ENCODE measurements at places on chromosomes 16 and 17.

DNA sequence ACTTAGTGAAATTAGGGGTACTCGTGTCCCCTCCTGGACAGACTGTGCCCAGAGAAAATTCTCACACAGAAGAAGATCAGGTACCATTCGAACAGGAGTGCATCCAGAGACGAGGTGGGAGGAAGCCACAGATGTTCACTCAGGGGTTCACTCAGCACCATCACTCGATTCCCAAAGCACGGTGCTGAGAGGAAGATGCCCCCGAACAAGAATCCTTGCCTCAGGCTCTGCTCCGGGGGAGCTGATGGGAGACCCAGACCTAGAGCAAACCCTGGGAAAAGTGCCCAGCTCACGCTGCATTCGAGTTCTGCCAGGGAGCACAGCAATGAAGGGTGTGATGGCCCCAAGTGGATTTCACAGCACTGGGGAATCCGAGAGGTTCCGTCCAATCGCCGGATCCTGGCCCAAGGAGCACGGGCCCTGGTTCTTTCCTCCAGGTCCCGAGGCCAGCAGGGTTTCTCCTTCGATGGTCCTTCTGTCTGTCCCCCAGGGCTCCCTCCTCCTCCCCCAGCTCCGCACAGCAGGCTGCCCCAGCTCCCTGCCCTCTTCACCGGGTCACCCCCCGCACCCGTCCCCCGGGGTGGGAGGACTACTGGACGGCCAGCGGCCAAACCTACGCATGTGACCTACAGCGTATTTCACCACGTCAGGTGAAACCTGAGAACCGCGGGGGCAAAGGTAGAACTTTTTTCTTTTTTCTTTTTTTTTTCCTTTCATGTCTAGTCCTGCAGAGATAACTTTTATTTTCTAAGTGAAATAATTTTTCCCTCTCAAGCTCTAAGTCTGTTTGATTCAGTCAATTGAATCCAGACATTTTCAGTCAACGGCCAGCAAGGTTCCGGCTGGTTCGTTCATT, 10.2 kb upstream of the UBE2I start:
- DNase-seq, result no peak

DNA sequence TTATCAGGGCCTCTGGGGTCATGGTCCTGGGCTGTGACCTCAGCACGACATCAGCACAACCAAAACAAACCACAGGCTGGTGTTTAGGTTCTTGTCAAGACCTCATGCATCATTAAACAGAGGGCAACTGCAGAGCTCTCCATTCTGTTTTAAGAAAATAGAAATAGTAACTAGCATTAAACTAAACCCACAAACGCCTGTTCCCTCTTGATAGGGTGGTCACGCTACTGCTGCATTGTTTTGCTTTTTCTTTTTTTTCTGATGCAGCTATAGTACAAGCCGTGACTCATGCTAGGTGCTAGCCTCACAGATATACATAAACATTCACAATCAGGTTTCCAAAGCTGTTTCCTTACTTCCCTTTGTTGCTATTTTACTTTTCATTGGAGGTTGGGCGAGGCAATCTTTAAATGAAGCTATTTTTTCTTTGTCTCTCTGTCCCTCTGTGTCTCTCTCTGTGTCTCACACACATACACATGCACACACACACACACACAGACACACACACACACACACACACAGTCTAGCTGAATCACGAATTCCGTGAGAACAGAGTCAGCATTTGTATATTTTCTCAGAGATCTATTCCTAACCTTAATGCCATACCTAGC, 310.3 kb downstream of the CDH13 start:
- DNase-seq, result no peak

DNA sequence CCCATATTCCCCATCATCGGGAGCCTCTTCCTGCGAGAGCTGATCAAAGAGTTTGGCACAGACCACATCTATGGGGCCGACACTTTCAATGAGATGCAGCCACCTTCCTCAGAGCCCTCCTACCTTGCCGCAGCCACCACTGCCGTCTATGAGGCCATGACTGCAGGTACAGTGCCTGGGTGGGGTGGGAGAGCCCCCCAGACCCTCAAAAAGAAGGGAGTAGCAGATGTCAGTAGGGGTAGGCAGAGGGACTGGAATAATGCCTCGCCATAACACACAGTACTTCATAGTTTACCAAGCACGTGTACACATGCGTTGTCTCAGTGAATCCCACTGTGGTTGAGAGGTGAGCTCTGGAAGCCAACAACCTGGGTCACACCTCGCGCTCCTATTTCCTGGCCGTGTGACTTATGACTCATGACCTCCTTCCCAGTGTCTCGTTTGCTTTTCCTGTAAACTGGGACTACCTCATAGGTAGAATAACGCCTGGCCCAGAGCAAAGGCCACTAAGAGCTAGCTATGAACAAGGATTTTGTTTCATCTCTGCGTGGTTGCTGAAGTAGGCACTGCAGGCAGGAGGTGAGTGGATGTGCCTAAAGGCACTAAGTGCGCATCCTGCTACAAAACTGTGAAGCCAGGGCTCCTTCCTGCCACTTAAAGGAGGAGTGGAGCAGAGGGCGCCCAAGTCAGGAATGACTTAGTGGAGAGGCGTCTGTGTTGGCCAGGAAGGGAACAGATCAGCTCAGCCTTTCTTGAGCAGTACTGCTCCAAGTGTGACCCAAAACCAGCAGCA, 5.2 kb downstream of the NAGLU start:
- DNase-seq, result no peak

DNA sequence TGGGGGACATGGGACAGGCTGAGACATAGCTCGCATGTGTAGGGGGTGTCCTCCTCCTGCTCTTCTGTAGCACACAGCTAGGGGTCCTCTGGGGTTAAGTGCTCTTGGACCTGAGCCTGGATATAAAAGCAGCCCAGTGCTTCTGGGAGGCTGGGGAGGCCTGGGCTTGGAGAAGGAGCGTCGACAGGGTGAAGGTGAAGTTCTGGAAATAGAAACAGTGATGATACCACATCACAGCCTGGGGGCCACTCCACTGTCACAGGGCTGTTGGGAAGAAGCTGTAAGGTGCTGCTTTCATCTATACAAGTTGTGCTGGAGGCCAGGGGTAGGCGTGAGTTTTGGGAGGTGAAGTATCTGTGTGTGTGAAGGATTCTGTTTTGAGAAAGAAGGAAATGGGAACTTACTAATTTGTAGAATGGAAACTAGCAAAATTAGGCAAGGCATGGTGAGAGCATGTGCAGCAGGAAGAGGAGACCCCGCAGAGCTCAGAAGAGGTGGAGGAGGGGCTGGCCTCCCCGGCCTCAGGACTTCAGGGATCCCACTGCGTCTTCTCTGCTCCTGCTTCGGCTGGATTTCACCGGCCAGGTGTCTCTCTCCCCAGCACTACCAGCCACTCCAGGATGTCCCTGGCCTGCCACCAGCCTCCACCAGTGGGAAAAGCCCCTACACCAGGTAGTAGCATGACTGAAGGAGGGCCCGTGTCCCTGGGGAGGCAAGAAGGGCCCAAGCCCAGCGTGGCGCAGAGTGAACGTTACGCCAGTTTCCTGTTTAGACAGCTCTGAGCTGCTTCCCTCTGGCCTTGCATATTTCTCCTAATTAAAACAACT, 19.4 kb downstream of the PLCG2 start:
- DNase-seq, result no peak

DNA sequence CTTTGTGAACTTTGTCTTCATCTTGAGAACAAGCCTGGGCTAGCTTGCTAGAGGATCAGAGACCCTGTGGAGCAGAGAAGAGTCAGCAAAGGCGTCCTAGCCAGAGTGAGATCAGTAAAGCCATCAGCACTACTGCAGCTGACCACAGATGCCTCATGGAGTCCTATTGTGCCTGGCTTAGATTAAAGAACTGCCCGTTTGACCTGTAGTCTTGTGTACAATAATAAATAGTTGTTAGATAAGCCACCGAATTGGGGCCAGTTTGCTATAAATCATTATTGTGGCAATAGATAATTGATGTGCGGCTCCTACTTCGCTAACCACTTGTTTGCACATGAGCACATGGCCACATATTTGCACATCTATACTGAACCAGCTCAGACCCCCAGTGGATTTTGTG, 103.0 kb downstream of the CYLD start:
- DNase-seq, result no peak

GRCh38 chr16:55572439-55572838, 6.0 kb downstream of the CAPNS2 start:
- no peak for DNase-seq

- no peak for DNase-seq
Measured at GRCh38 chr17:33955461-33955860, 299.6 kb upstream of the CCL2 start.

- no peak for DNase-seq
Measured at GRCh38 chr16:86076606-86077005, 177.6 kb downstream of the IRF8 start.

GRCh38 chr17:74288785-74289184, 14.8 kb downstream of the DNAI2 start:
- no peak for DNase-seq

DNA sequence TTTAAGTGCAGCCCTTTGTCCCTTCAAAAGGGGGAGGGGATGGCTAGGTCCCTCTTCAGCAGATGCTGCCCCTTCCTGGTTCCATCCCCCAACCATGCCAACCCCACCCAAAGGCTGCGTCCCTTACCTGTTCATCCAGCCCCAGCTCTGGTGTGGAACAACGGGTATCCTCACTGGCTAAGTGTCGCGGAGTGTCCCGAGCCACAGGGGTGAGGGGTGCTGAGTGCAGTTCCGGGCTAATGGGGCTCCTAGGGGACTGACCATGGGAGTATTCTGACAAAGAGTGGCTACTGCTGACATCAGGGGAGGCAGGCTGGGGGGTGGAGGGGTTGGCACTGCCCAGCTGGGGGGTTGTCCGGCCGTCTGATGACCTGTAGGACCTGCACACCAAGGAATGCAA, 32.9 kb downstream of the STH start:
- no peak for DNase-seq

DNA sequence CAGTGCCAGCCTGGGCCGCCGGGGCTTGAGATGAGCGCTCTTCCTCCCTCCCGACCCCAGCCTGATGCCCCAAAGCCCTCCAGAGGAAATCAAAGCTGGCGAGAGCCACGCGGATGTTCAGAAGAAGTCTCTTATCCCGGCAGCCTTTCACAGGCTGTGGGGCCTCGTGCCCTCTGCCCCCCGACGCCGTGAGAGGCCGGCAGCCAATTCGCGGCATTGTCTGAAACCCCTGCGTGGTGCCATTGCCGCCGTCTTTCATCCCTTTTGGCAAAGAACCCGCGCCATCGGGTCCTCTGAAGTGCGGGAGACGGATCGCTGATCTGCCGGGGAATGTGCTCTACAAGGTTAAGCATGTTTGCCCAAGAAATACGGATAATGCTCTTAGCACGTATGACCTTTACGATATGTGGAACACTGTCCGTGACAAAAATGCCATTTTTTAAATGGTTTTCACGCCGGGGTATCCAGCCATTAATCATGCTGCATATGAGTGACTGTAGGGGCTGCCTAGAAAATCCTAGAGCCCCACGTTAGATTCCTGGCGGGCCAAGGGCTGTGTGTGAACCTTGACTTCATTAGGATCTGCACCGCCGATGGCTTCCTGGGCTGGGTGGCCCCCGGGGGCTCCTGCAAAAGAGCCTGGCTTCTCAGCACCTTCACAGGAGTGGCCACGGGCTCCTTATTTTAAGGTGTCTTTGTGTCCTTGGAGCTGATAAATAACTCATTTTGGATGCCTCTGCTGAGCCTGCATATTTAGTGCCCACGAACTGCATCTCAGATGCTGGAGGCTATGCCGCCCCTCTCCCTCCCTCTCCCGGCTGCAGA, 165.1 kb upstream of the TNRC6C start:
- no peak for DNase-seq

Measured in stimulated activated CD4-positive, alpha-beta T cell treated with anti-CD3 and anti-CD28 coated beads, Interleukin-12 subunit alpha, Interleukin-12 subunit beta, amount 100 ng/mL, for 4 hours (primary cell).